ENCODE measurements at places on chromosomes 16 and 17. TPM values are rescaled to one million over a fixed set of nuclear protein-coding genes. Genes with fewer than 3 reads are reported as not detected.

GRCh38 chr17:61474934-61475333, 22.7 kb downstream of the TBX4 start:
- no peak overlapping the region for H3K4me3 ChIP-seq
- H3K4me1 ChIP-seq, result peaks cover 51% of the 10 kb centered on the region
- H3K36me3 ChIP-seq, result peaks cover 45% of the 10 kb centered on the region
- H3K27ac ChIP-seq, result peak overlapping the region; percentile 75

DNA sequence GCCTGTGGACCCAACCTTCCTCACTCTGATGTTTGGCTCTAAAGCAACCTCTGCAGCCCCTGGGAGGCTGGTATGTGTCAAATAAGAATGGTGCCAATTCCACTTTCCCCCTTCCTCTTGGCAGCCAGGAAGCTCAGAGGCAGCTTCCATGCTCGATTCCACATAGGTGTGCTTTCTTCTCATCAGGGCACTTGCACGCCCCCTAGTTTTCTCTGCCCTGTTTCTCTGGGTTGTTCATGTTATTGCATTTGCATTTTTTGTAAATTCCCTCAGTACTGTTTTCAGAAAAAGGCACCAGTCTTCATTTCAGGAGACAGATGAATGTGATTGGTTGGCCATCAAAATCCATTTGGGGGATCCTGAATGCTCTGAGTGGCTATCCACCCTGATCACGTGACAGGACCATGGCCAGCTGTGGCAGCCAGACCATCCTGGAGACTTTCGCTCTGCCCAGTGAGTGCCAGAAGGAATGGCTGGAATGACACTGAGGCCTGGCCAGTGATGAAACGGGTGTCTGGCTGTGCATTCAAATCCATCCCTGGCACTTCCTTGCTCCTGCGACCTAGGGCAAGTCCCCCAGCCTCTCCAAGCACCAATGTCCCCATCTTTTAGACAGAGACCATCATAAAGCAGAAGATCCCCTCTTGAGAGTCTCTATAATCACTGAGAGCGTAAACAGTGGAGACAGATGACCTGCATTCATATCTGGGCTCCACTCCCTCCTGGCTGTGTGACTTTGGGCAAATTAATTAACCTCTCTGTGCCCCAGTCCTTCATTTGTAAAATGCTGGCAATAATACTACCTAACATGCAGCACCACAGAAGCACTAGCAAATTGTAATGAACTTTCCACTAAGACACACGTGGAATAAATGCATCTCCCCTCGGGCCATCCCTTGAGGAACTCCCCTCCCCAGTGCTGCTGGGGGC, 56.4 kb downstream of the CNGB1 start:
- H3K36me3 ChIP-seq, result no peaks in the 10 kb centered on the region
- H3K4me3 ChIP-seq, result no peak overlapping the region
- H3K27ac ChIP-seq, result no peak overlapping the region
- H3K4me1 ChIP-seq, result no peaks in the 10 kb centered on the region
- no peak for DNase-seq

- H3K36me3 ChIP-seq, result no peaks in the 10 kb centered on the region
- DNase-seq, result no peak
- peaks cover 2% of the 10 kb centered on the region for H3K4me1 ChIP-seq
- no peak overlapping the region for H3K27ac ChIP-seq
- H3K4me3 ChIP-seq, result no peak overlapping the region
Observed at GRCh38 chr17:64005734-64006167, 7.6 kb downstream of the PRR29 start.

GRCh38 chr16:25172831-25173230, 43.9 kb upstream of the AQP8 start:
- H3K27me3 ChIP-seq, result no peaks in the 10 kb centered on the region
- no peak for DNase-seq
- H3K36me3 ChIP-seq, result peaks cover 2% of the 10 kb centered on the region
- H3K4me3 ChIP-seq, result no peak overlapping the region
- H3K27ac ChIP-seq, result no peak overlapping the region
- H3K4me1 ChIP-seq, result no peaks in the 10 kb centered on the region

PIRT gene
- not detected for polyA plus RNA-seq

ABCA6 gene
- polyA plus RNA-seq, result 4.2 TPM

GRCh38 chr17:39219647-39220154, 6.0 kb downstream of the STAC2 start:
- peaks cover 42% of the 10 kb centered on the region for H3K27me3 ChIP-seq
- H3K4me3 ChIP-seq, result no peak overlapping the region
- no peaks in the 10 kb centered on the region for H3K4me1 ChIP-seq
- DNase-seq, result no peak
- no peak overlapping the region for H3K27ac ChIP-seq

- H3K27me3 ChIP-seq, result no peaks in the 10 kb centered on the region
- no peak overlapping the region for H3K4me3 ChIP-seq
- H3K4me1 ChIP-seq, result peaks cover 17% of the 10 kb centered on the region
- no peaks in the 10 kb centered on the region for H3K36me3 ChIP-seq
- DNase-seq, result no peak
Observed at GRCh38 chr17:59785091-59785799, 77.8 kb downstream of the VMP1 start.

Measured in fibroblast of lung (primary cell).